ENCODE measurements at places on chromosomes 2 and 18. TPM values are rescaled to one million over a fixed set of nuclear protein-coding genes. Genes with fewer than 3 reads are reported as not detected.
A peak's percentile ranks its signal among the peaks of the same experiment; 100 is the strongest.

- no peak for DNase-seq
These were observed 1315.0 kb upstream of the CDH2 start for GRCh38 chr18:29491907-29492306.

The RAD51AP2 gene
- total RNA-seq: not detected

DNA sequence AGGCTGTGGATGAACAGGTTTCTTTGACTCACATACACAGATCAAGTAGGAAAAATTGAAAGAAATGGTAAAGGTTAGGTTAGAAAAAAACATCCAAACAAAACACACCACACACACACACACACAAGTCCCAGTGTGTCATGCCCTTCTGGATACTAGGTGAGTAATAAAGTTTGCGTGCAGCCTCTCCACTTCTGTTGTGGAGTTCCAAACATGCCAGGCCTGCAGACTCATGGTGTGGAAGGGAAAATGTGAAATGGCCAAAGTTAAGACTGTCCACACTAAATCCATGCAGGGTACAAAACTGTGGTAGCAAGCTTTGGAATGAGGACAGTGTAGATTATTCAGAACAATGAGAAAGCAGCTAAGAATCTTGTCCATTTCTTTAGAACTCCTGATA is 114.6 kb downstream of the IKZF2 start:
- DNase-seq: no peak

The CD8A gene
- total RNA-seq: 0.59 TPM

DNA sequence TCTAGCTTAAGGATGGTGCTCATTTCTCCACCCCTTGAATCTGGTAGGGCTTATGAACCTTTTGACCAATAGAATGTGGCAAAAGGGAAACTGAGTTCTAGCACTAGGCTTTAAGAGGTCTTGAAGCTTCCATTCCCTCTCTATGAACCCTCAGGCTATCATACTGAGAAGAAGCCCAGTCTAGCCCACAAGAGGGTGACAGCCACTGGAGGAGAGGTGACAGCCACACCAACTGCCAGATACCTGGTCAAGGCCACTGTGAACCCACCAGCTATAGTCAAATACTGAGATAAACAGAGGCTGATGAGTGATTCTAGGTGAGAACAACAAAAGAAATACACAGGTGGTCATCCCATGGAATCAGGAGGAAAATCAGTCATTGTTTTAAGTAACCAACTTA is 37.6 kb downstream of the NCKAP5 start:
- no peak for DNase-seq

GRCh38 chr2:172972005-172972619 is 103.5 kb upstream of the MAP3K20 start:
- peak; percentile 67 for DNase-seq

The TUBA4B gene
- not detected for total RNA-seq

GRCh38 chr2:109164739-109165221 is 35.8 kb downstream of the SH3RF3 start:
- DNase-seq: no peak

DNA sequence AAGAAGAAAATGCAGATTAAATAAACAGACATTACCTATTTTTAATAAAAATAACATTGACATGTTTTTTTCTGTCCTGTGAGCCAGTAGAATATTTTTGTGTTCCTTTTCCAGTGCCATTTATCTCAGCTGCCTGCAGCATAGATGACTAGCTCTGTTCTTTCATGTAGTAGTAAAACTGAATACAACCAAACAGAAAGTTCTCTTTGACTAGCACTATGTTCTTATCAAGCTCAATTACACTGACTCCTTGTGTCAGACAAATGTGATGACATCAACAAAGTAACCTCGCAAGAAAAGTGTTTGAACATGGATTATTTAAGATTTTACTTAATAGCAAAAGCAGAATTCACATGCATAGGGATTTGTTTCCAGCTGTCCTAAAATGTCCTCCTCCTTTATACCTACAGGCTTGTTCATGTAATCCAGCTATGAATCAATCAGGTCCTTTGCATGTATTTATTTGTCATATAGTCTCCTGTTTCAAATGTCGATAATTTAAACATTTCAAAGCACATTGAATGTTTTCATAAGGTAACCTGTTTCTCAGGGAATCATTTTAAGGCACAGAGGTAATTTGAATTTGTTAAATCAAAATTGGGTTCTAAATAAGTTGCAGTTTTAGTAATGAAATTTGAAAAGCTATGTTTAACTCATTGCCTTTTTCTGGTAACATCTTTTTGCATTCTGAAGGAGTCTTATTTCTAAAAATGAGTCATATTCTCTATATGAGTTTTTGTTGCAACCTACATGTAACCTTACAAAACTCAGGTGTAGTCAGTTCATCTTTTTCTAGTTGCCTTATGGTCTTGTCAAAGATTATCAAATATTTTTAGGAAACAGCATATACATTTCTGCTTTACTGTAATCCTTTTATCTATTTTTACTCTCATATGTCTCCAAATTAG is 215.3 kb upstream of the GULP1 start:
- no peak for DNase-seq

Measured in glutamatergic neuron (in vitro differentiated cells).